Cardiac atrium fibroblast (primary cell): ENCODE measurements at places on chromosomes 7 and 10. TPM values are rescaled to one million over a fixed set of nuclear protein-coding genes. Genes with fewer than 3 reads are reported as not detected.

Gene KNDC1
- 0.36 and 0.49 TPM in 2 replicates for total RNA-seq

Gene CRHR2
- total RNA-seq, result not detected in 2 replicates

Gene RBM20
- total RNA-seq, result not detected in 2 replicates

Gene EBF3
- total RNA-seq, result 21.1 and 38.5 TPM in 2 replicates

Gene ATRNL1
- total RNA-seq, result under 0.01 and 0.16 TPM in 2 replicates

Gene TEX47
- not detected in 2 replicates for total RNA-seq

Gene PCLO
- under 0.01 TPM in 1 of 2 replicates, not detected in the other for total RNA-seq

Gene STEAP1B
- total RNA-seq, result 1.8 and 5.2 TPM in 2 replicates

Gene AGR2
- not detected in 2 replicates for total RNA-seq

Gene COBL
- total RNA-seq, result not detected in 2 replicates

Gene MASTL
- total RNA-seq, result 8.7 and 12.0 TPM in 2 replicates

Gene AGBL3
- total RNA-seq, result under 0.01 TPM in 2 replicates

Gene BZW2
- total RNA-seq, result 55.2 and 56.7 TPM in 2 replicates

Gene HIP1
- 3.1 and 5.0 TPM in 2 replicates for total RNA-seq

Gene FAM241B
- not detected in 2 replicates for total RNA-seq

Gene TDRD1
- 0.16 and 1.1 TPM in 2 replicates for total RNA-seq

Gene ASIC3
- total RNA-seq, result 0.54 TPM in 1 of 2 replicates, not detected in the other

Gene GATAD1
- total RNA-seq, result 13.5 and 19.8 TPM in 2 replicates

Gene CYP3A4
- not detected in 2 replicates for total RNA-seq

Gene SPDYE6
- total RNA-seq, result not detected in 2 replicates

Gene ACSL5
- total RNA-seq, result 8.1 and 9.6 TPM in 2 replicates

Gene SSC4D
- 0.16 and 0.18 TPM in 2 replicates for total RNA-seq

Gene PTER
- 7.6 and 15.2 TPM in 2 replicates for total RNA-seq

Gene PLCE1
- total RNA-seq, result 3.2 and 4.3 TPM in 2 replicates

Gene ZPBP
- not detected in 2 replicates for total RNA-seq

Gene CLDN4
- under 0.01 TPM in 1 of 2 replicates, not detected in the other for total RNA-seq

Gene BLVRA
- total RNA-seq, result 29.2 and 31.6 TPM in 2 replicates

Gene PPP1R3C
- 46.4 and 48.4 TPM in 2 replicates for total RNA-seq

Gene VGF
- 0.18 and 0.65 TPM in 2 replicates for total RNA-seq

Gene GPER1
- total RNA-seq, result 3.2 and 5.0 TPM in 2 replicates

Gene AASS
- total RNA-seq, result 8.6 and 9.2 TPM in 2 replicates

Gene SYCE1
- not detected in 2 replicates for total RNA-seq

Gene WIPF3
- total RNA-seq, result not detected in 2 replicates

Gene CPEB3
- total RNA-seq, result 0.65 and 1.3 TPM in 2 replicates

Gene EXOC6
- 3.6 and 4.3 TPM in 2 replicates for total RNA-seq

Gene DNAH11
- under 0.01 TPM in 2 replicates for total RNA-seq

Gene FAM237B
- not detected in 2 replicates for total RNA-seq

Gene PHKG1
- not detected in 2 replicates for total RNA-seq

Gene TCERG1L
- not detected in 2 replicates for total RNA-seq

Gene SH2B2
- 0.54 and 7.3 TPM in 2 replicates for total RNA-seq

Gene TMEM106B
- 39.5 and 45.0 TPM in 2 replicates for total RNA-seq

Gene NPFFR1
- total RNA-seq, result not detected in 2 replicates

Gene ANKRD1
- total RNA-seq, result 178 and 184 TPM in 2 replicates

Gene AKR1C4
- total RNA-seq, result not detected in 2 replicates

Gene GRID2IP
- total RNA-seq, result not detected in 2 replicates

Gene LRRC18
- total RNA-seq, result not detected in 2 replicates

Gene OGDHL
- total RNA-seq, result 0.49 TPM in 1 of 2 replicates, not detected in the other

Gene THSD7A
- total RNA-seq, result 2.6 and 3.1 TPM in 2 replicates

Gene SPDYE18
- not detected in 2 replicates for total RNA-seq

Gene CCL24
- not detected in 2 replicates for total RNA-seq

Gene BTBD16
- not detected in 2 replicates for total RNA-seq

Gene NPTX2
- total RNA-seq, result 49.5 and 88.5 TPM in 2 replicates

Gene PPP1R17
- not detected in 2 replicates for total RNA-seq
